ENCODE measurements at places on chromosomes 2 and 18.

DNA sequence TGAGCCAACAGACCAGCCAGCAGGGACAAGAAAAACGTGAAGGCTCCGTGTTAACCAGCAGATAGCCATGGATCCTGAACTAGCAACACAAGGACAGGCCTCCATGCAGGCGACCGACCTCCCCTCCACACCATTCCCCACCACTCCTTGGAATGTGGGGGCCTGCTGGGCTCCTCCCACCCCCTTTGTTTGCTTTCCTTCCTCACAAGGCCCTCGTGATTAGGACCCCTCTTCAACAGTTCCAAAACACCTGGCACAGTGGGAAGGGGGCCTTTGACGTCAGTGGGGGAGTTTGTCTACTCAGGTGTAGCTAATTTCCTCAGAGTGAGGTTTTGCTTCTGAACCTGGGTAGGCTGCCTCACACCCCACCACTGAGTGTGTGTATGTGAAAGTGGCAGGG lies 37.8 kb downstream of the SLC14A2 start:
- DNase-seq, result no peak

GRCh38 chr2:231449503-231450054 lies 14.7 kb downstream of the NCL start:
- DNase-seq, result no peak

DNA sequence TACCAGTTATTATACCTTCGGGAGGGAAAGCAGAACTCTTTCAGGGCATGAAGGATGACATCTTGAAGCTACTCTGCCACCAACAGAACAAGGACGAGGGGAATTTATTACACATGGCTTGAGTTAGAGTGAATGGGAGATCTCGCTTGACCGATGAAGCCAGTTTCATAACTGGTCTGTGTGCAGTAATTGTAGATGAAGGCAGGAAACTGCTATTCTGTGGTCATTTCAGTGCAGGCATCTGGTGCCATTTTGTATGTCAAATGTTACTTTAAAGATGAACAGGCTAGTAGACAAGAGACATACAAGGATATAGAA lies 20.5 kb downstream of the GREB1 start:
- no peak for DNase-seq

- DNase-seq, result no peak
Measured at GRCh38 chr2:222945887-222946286, 85.1 kb downstream of the ACSL3 start.
